Ascending aorta (tissue), 2 donors: ENCODE measurements at places on chromosomes 11 and 22.

GRCh38 chr11:102119997-102120396, 9.8 kb downstream of the YAP1 start:
- no peak for DNase-seq

DNA sequence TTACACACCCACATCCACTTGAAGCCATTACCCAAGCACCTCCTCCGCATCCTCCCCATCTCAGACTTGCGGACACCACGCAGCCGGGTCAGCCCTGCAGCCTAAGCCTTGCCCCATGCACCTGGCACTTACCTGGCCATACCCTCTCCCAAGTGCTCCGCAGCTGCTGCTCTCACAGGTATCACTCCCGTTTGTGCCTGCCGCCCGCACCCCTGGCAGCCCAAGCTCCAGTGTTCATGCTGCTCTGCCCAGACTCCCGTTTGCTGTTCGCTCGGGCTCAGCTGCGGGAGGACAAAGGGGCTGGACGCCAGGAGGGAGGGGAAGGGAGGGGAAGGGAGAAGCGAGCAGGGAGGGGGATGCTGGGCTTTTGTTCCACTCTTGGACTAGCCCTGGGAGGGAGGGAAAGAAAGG, at the start of gene KLHL35:
Gene KLHL35, minus strand, starts transcription at position 293 of the 411 bp plus-strand sequence. CDS start 2,574 bp downstream, outside the sequence.
- DNase-seq = no peak

DNA sequence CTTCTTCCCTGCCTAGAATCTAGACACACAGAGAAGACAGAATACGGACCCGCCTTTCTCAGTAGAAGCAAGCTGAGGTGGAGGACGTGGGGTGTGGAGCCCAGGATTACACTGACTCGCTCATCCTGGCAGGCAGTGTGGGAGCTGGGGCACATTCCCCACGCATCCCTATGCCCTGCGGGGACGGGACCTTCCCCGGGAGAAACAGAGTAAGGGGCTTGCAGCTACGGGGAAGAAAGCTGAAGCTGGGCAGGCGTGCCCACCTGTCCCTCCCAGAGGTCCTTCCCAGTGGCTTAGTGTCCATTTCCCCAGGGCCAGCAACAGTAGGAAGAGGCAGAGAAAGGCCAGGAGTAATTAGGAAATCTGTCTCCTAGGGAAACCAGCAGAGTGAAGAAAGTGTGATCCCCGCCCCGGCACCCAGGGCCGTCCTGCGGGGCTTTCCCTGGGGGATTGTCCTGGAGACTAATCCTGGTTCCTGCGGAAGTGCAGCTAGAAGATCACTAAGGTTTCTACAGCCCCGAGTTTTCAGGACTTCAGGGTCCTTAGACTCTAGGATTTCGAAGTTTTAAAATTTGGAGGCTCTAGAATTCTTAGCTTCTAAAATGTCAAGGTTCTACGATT, 7.8 kb downstream of the DNAJB13 start:
- no peak for DNase-seq

DNA sequence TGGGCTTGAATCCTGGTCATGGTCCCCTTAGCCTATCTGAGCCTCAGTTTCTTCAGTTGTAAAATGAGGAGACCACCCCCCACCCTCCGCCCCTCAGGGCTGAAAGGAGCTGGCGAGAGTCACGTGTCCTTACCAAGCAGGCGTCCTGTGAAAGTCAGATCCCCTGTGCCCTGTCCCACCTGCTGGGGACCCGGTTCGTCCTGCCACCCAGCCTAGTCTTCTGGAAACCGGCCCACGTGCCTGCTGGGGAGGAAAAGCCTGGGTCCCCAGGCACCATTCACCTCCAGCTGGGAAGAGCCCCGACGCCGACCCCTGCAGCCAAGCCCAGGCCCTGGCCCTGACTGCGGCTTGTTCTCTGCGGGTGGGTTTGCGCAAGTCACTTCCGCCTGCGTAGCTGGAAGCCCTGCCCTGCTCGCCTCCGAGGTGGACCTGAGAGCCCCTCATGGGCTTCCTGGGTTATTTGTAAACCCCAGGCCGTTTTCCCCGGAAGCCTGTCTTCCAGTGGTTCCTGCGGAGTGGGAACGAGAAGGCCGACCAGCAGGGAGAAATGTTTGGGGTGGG, 679 bp upstream of the SSH3 start:
- no peak for DNase-seq

- no peak for DNase-seq
These were observed 22.1 kb upstream of the MGAT3 start for GRCh38 chr22:39434721-39435120.
